Activated naive CD8-positive, alpha-beta T cell treated with anti-CD3 and anti-CD28 coated beads, Interleukin-2, amount 10 ng/mL, durations not matched to agents 7 days and 5 days (primary cell): ENCODE measurements at places on chromosomes 1 and 21. TPM values are rescaled to one million over a fixed set of nuclear protein-coding genes. Genes with fewer than 3 reads are reported as not detected.

GRCh38 chr1:6882414-6882813, 97.2 kb downstream of the CAMTA1 start:
- H3K36me3 ChIP-seq, result no peaks in the 10 kb centered on the region
- DNase-seq, result no peak
- H3K27me3 ChIP-seq, result no peaks in the 10 kb centered on the region
- no peak overlapping the region for H3K27ac ChIP-seq
- peaks cover 8% of the 10 kb centered on the region for H3K4me1 ChIP-seq
- no peak overlapping the region for H3K4me3 ChIP-seq

- H3K27ac ChIP-seq, result no peak overlapping the region
- H3K4me1 ChIP-seq, result peaks cover 25% of the 10 kb centered on the region
- peaks cover 11% of the 10 kb centered on the region for H3K36me3 ChIP-seq
These were observed 2.8 kb upstream of the C1orf162 start for GRCh38 chr1:111471012-111471411.

DNA sequence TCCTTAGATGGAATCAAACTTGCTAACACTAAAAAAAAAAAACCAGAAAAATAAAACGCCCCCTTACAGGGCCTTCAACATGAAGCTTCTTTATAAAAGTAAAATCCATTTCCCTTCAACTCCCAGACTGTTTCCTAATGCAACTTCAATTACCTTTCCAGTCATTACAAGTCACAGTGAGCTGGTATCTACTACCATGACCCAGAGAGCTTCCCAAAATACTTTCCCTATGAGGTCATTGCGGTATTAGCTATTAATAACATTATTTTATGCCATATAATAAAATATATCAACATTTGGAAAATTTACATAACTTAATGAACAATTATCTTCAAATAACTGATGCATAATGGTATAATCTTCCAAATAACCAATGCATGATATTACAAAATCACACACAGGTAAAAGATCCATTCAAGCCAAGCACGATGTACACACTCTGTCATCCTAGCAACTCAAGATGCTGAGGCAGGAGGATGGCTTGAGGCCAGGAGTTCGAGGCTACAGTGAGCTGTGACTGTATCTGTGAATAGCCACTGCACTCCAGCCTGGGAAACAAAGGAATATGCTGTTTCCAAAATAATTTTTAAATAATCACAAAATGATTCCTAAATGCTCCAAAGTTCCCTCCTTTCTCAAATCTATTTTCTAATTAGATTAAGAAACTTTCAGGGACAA, 24.1 kb downstream of the EIF4G3 start:
- peaks cover 15% of the 10 kb centered on the region for H3K36me3 ChIP-seq
- peaks cover 10% of the 10 kb centered on the region for H3K4me1 ChIP-seq
- H3K4me3 ChIP-seq, result no peak overlapping the region
- DNase-seq, result no peak
- H3K27ac ChIP-seq, result no peak overlapping the region

- no peak overlapping the region for H3K4me3 ChIP-seq
- peaks cover 2% of the 10 kb centered on the region for H3K4me1 ChIP-seq
- no peaks in the 10 kb centered on the region for H3K27me3 ChIP-seq
- no peak overlapping the region for H3K27ac ChIP-seq
- H3K36me3 ChIP-seq, result peaks cover 28% of the 10 kb centered on the region
These were observed 15.9 kb downstream of the MCM3AP start for GRCh38 chr21:46269466-46269865.

AIM2 gene
- 4.4 TPM for total RNA-seq

ADGRL2 gene
- total RNA-seq, result not detected

VAV3 gene
- 7.8 TPM for total RNA-seq
